Retina (tissue), 1 donor: ENCODE measurements at places on chromosomes 2 and 18.
A peak's percentile ranks its signal among the peaks of the same experiment; 100 is the strongest.

- no peak for DNase-seq
These were observed 65.5 kb downstream of the STEAP3 start for GRCh38 chr2:119289093-119289492.

DNA sequence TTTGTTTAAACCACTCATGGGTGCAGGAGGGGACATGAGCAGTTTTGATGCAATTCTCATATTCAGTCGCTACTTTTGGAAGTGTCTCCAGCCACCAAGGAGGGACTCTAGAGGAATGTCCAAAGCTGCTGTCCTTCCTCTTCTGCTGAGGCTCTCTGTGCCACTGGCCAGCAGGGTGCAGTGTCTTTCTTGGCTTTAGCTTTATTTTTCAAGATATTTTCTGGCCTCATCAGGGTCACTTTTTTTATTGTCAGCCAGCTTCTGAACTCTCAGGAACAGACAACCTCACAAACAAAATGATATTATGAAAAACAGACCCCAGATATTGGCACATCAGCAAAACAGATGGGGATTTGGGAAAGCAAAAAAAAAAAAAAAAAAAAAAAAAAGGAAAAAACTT is 289.3 kb upstream of the ZSWIM2 start:
- DNase-seq = peak; percentile 14

DNA sequence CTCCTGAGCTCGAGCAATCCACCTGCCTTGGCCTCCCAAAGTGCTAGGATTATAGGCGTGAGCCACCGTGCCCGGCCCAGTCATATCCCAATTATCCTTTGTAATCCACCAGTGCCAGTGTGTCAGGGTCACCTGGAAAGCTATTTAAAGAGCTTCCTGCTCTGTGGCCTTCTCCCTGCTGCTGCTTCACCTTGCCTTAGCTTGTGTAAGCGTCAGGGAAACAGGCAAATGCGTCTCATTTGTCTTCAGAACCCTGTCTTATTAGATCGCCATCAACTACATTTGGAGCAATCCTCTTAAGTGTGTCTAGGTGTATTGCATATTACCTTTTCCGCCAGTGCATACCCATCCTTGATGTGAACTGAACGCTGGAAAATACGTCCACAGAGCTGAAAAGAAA is 10.2 kb downstream of the KIF5C start:
- DNase-seq = no peak

GRCh38 chr2:24313744-24314632 is 46.3 kb downstream of the ITSN2 start:
- no peak for DNase-seq

DNA sequence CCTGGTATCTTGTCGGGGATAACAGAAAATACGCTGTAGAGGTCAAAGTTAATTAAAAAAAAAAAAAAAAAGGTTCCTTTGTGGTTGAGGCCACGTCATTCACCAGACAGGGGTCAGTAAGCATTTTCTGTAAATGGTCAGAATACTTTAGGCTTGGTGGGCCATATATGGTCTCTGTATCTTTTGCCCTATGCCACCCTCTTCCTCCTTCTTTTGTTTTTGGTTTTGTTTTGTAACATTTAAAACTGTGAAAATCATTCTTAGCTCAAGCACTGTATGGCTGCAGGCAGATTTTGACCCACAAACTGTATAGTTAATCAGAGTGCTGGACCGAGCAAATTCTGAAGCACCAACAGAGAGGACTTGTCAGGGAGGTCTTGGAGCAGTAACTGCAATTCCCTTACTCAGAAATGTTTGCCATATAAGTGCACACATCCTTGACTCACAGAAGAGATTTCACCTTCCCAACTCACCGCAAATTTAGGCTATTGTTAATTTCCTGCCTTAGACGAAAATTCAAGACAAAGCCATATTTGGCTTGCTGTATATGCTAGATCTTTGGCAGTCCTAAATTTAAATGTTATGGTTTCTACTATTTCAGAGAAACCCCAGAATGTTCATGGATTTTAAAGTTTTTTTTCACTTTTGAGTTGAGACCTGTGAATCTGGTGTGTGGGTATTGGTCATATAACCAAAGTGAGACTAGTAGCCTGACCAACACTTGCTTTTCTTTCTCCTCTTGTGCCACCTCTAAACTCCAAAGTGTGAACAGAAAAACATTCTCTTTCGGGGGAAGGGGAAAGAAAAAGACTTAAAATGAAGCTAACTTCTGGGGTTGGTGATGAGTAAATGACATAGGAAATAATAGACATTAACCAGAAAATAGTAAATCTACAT is 65.4 kb downstream of the DOCK10 start:
- DNase-seq = no peak

- no peak for DNase-seq
These were observed 40.3 kb upstream of the TEX51 start for GRCh38 chr2:126858436-126858835.

- no peak for DNase-seq
These were observed 7.6 kb upstream of the MSTN start for GRCh38 chr2:190069936-190070696.

DNA sequence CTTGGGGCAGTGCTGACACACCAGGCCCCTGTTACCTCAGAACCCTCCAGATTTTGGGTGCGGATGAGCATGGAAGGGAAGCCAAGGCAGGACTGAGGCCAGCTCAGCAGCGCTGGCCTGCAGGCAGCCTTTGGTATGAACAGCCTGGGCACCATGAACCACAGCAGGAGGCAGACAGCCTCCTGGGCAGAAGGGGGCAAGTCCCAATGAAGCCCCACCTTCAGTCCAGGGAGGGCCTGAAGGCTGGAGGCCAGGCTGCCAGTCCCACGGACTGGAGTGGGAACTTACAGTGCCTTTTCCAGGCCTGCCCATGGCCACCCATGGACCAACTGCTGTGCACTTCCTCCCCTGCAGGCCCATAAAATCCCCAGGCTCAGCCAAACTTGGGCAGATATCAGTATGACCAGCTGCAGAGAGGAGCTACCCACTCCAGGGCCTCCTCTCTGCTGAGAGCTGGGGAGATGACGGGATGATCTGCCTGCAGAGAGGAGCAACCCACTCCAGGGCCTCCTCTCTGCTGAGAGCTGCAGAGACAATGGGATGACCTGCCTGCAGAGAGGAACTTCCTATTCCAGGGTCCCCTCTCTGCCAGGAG is 74.7 kb downstream of the NEURL3 start:
- DNase-seq = no peak

GRCh38 chr2:152051436-152051835 is 47.4 kb downstream of the CACNB4 start:
- no peak for DNase-seq

DNA sequence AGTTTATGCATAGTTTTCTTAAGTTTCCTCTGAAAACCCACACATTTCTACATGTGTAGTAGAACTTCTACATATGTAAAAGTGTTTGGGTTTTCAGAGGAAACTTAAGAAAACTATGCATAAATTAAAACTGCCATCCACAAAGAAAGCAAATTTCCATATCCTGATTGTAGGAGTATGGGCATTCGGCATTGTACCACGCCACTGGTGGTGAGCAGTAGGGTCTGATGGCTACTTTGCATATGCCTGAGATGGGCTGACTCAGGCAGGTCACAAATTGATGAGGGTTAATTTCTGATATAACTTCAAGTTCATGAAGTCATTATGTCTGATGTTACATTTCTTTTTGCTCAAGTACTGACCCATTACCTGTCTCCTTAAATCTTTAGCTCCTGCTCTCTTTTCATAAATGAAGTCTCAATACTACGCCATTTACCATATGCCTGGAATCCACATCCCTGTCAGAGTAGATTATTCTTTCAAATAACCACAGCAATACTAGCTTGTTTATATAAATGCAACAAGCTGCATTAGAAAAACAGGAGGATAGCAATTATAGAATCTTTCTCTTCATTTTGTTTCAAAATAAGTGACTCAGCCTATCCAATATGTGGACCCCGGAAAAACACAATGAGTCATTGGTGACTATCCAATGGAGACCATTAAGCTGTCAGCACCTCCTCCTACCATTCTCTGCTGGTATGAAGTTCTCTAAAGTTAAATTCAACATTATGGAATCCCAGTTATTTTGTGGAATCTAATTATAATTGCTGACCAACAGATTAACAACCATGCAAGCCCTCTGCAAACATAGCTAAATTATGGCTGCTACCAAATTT is 355.2 kb upstream of the UBE2E3 start:
- DNase-seq = no peak
